Subcutaneous adipose tissue (tissue), 4 donors: ENCODE measurements at places on chromosomes 3 and 15. TPM values are rescaled to one million over a fixed set of nuclear protein-coding genes. Genes with fewer than 3 reads are reported as not detected.

BFSP2 gene
- total RNA-seq = not detected

MKRN2 gene
- 38.2 TPM for total RNA-seq

KCNMB3 gene
- total RNA-seq = 2.2 TPM

PLOD2 gene
- total RNA-seq = 144 TPM

BCHE gene
- 0.51 TPM for total RNA-seq

NEK4 gene
- total RNA-seq = 18.4 TPM

DRD3 gene
- total RNA-seq = not detected

PFKFB4 gene
- 2.0 TPM for total RNA-seq

ALDH1A2 gene
- 7.7 TPM for total RNA-seq

ARGFX gene
- total RNA-seq = not detected

CLSTN2 gene
- 50.3 TPM for total RNA-seq

ADAMTS17 gene
- total RNA-seq = 4.4 TPM

MESP2 gene
- 0.57 TPM for total RNA-seq

TGM4 gene
- total RNA-seq = not detected

ARPIN gene
- 18.9 TPM for total RNA-seq

CPLX3 gene
- total RNA-seq = not detected

ADAMTS7 gene
- 5.9 TPM for total RNA-seq

TRNT1 gene
- total RNA-seq = 29.2 TPM

MEIS2 gene
- 17.3 TPM for total RNA-seq

RPL22L1 gene
- total RNA-seq = 50.7 TPM

CEP19 gene
- 1.5 TPM for total RNA-seq

SLC2A2 gene
- total RNA-seq = not detected

GOLGA6L24 gene
- not detected for total RNA-seq

SPTBN5 gene
- total RNA-seq = 0.82 TPM

KNG1 gene
- total RNA-seq = not detected

TMEM266 gene
- total RNA-seq = not detected

FOXB1 gene
- not detected for total RNA-seq

ZPLD1 gene
- total RNA-seq = not detected

VGLL3 gene
- total RNA-seq = 36.0 TPM

GOLGA6L7 gene
- not detected for total RNA-seq

GOLGA8M gene
- 4.4 TPM for total RNA-seq

CEP97 gene
- 6.2 TPM for total RNA-seq

ANKRD63 gene
- total RNA-seq = not detected

CPEB1 gene
- total RNA-seq = 1.7 TPM

SLC22A14 gene
- total RNA-seq = not detected

WDR49 gene
- total RNA-seq = 2.2 TPM

IL17RB gene
- total RNA-seq = 1.4 TPM

TEX55 gene
- not detected for total RNA-seq

TRPM1 gene
- total RNA-seq = not detected

LRRC31 gene
- not detected for total RNA-seq

GBE1 gene
- total RNA-seq = 214 TPM

GPR171 gene
- 0.57 TPM for total RNA-seq

DUOXA2 gene
- not detected for total RNA-seq

SERPINI1 gene
- total RNA-seq = 0.75 TPM

DAZL gene
- not detected for total RNA-seq

RFC4 gene
- 12.8 TPM for total RNA-seq

PLIN1 gene
- 722 TPM for total RNA-seq

CAMKV gene
- total RNA-seq = not detected

STRIT1 gene
- not detected for total RNA-seq

CLEC3B gene
- total RNA-seq = 265 TPM

GRK7 gene
- 0.16 TPM for total RNA-seq

FBN1 gene
- 128 TPM for total RNA-seq

THRB gene
- total RNA-seq = 38.5 TPM

FAN1 gene
- 14.8 TPM for total RNA-seq

ZNF619 gene
- 6.2 TPM for total RNA-seq
